ENCODE measurements at places on chromosomes 7 and 10.

- DNase-seq: no peak
Measured at GRCh38 chr10:36542493-36542892, 582.9 kb upstream of the ANKRD30A start.

GRCh38 chr10:45382591-45382990 lies 8.6 kb downstream of the ALOX5 start:
- no peak for DNase-seq

DNA sequence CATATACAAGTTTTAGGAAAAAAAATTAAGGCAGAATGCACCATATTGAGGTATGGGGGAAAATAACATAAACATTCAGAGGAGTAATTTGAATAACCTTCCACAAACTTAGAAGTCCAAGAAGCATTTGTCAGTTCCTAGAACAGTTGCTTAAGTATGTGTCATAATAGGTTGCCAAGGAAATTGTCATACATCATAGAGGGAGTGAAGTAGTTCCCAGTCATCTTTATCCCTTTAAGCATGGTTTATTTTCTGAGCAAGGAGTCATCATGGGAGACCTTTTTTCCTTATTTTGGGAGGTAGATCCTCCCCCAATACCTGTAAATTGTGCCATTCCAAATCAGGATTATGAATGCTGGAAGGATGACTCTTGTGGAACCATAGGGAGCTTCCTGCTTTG lies at the start of gene SSMEM1:
TSS of gene SSMEM1 (plus strand) at position 219 of the 400 bp plus-strand sequence. CDS start at position 270, 51 bp downstream.
- no peak for DNase-seq

DNA sequence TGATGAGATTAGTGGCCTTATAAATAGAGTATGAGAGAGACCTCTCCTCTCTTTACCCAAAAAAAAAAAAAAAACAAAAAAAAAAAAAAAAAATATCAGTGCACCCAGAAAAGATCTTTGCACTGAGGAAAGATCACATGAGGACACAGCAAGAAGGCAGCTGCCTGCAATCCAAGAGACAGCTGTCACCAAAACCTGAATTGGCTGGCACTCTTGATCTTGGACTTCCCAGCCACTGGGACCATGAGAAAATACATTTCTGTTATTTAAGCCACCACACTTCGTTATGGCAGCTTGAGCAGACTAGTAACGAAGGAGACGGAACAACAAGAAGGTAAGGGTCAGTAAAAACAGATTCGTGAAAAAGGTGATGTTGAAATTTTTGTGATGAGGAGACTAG lies 47.0 kb downstream of the TMEM106B start:
- DNase-seq: no peak

- no peak for DNase-seq
Measured at GRCh38 chr10:70034232-70034631, 18.4 kb upstream of the MACROH2A2 start.

DNA sequence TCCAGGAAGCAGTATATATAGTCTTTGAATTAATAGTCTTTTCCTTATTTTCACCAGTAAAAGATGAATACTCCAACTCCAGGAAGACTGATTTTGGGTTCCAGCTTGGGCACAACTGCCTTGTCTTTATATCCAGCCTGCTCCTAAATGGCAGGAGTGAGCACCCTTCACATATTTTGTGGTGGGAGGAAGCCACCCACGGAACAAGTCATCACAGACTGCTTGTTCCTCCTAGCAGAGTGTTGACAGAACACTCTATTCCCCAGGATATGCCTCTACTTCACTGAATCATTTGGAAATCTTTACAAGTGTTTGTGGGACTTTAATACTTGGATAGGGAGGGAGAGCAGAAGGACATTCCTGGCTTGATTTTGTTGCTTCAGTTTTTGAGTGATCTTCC lies 31.7 kb downstream of the ITPRID1 start:
- no peak for DNase-seq

- no peak for DNase-seq
Measured at GRCh38 chr7:46385662-46386309, 464.7 kb upstream of the IGFBP3 start.

DNA sequence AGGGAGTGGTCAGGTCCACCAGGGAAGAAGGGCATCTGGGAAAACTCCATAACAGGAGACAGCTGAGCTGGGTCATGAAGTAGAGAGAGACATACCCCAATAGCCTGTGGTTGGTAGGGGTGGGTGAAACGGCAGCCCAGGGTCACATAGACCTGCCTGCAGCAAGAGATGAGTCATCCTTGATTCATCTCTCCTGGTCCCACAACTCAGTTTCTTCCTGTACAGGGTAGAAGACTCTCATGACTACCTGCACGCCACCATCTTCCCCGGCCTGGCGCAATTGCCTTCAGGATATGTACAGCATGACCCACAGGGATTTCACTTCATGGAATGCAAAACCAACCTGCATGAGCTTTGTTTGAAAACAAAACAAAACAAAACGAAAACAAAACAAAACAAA lies 45.1 kb upstream of the ADAM12 start:
- no peak for DNase-seq

- DNase-seq: no peak
Measured at GRCh38 chr7:146208492-146208891, 91.9 kb downstream of the CNTNAP2 start.

- DNase-seq: no peak
Measured at GRCh38 chr7:1393421-1393820, 65.8 kb downstream of the MICALL2 start.

- no peak for DNase-seq
Measured at GRCh38 chr7:30754315-30754877, 2.5 kb downstream of the INMT start.

DNA sequence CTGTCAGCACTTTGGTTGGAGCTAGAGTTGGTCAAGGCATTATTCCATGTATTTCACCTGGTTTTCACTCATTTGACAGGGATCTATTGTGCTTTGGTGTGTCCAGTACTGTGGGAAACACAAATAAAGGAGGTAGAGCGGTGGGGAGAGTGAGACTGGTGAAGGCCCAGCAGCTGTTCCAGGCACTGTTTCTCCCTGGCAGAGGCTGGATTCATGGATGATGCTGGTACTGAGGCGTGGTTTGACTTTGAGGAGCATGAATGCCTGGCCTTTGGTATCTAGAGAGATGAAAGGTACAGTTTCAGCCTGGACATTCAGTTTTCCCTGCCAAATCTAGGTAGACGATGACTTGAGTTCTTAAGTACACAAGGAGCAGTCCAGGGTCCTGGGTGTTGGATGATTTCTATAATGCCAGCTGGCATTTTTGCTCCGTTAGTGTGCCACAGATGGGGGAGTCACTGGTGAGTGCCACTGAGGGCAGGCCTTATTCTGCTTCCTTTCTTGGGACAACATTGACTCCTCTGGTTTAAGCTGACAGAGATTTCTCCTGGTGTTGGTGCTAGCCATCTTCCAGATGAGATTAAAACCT lies 162.2 kb upstream of the BMPER start:
- no peak for DNase-seq

- peak; percentile 82 for DNase-seq
Measured at GRCh38 chr7:99374111-99375064, at the start of gene ARPC1B. TSS of gene ARPC1B (plus strand) at chr7:99374730. CDS start at chr7:99385715, 10,985 bp downstream.

GRCh38 chr10:74883428-74883827 lies 57.0 kb downstream of the KAT6B start:
- no peak for DNase-seq

DNA sequence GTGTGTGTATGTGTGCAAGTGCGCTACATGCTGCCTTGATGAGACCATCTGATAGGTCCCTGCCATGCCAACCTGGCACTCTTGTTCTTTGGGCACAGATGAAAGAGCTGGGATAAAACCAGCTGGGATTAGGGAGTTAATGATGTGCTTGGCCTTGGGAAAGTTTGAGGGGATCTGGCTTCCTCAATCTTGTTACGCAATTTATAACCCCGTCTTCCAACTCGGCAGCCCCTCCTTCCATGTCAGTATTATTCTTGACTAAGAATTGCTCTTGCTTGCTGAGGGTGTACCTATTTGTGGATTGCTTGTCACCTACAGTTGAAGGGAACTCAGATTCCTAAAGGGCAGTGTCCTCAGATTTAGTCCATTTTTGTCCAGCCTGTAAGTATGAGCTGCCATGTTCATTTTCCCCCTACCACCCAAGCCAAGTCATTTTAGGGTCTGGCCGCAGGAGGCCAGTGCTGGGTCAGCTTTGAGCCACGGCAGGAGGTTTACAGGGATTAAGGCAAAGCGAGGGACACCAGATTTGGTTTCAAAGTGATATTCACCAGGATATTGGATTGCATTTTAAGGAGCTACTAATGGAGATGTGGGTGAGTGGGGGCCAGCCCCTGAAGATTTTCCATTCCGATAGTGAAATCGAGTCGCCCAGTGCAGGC lies 34.1 kb upstream of the KCNMA1 start:
- DNase-seq: no peak

DNA sequence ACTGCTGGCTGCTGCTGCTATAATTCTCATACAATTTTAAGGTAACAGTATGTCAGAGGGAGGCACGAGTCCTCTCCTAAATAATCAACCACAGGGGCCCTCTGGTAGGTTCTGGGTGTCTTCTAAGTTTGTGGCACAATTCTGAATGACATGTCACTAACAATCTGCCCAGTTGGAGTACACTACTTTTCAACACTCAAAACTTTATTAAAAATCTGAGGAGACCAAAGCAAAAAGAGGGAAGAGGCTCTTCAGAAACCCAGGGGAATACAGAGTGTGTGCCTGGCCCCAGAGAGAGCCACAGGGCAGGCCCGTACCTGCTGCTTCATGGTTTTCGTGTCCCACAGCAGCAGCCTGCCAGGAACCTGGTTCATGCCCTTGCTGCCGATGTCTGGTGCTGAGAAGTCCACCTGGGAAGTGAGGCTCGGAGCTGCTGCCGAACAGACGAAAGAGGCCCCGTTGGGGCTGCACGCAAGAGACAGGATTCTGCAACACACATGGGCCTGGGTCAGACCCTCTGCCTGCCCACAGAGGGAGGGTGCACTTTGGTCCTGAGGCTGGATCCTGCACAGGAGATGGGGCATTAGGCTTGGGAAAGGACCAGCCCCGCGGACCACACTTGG lies 18.3 kb downstream of the WDR91 start:
- no peak for DNase-seq

GRCh38 chr10:102484021-102484420 lies 18.5 kb downstream of the ACTR1A start:
- no peak for DNase-seq

- DNase-seq: peak; percentile 41
Measured at GRCh38 chr7:16644636-16645592, 640 bp downstream of the ANKMY2 start.

DNA sequence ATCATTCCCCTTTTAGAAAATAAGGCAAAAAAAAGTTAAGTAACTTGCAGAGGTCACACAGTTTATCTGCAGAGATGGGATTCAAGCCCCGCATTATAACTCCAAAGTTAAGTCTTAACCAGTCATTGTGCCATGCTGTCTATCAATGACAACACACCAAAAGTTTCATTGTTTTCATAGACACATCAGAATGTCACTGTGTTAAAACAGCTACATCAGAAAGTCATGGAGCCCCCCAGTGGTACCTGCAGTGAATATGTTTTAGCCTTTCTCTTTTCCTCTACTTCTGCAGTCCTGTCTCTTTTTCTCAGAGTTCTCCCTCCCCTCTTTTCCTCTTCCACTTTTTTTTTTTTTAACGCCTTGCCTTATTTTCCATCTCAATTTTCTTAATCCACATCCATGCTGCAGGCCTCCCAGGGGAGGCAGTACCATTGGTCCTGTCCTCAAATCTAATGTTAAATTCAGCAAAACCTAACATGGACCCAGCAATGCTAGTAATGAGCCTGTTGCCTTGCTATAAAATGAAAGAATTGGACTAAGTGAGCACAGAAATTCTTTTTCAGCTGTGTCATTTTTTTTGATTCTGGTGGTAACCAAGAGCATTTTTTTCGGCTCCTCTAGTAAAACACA lies 3.8 kb upstream of the NRCAM start:
- no peak for DNase-seq

DNA sequence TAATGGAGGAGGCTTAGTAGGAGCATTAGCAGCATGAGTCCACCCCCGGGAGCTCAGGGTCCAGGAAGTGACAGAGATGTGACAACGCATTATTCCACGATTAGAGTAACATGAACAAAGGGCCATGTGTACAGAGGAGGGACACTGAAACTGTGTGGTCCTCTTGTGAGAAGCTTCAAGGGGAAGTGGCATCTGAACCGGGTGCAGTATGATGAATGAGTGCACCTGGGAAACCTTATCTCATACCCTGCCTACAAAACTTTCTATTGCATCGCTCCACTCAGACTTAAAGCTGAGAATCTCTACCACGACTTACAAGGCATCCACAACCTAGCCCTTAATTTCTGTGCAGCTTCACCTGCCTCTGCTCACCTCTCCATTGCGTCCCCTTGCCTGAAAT lies 115.3 kb upstream of the AMPH start:
- DNase-seq: no peak

DNA sequence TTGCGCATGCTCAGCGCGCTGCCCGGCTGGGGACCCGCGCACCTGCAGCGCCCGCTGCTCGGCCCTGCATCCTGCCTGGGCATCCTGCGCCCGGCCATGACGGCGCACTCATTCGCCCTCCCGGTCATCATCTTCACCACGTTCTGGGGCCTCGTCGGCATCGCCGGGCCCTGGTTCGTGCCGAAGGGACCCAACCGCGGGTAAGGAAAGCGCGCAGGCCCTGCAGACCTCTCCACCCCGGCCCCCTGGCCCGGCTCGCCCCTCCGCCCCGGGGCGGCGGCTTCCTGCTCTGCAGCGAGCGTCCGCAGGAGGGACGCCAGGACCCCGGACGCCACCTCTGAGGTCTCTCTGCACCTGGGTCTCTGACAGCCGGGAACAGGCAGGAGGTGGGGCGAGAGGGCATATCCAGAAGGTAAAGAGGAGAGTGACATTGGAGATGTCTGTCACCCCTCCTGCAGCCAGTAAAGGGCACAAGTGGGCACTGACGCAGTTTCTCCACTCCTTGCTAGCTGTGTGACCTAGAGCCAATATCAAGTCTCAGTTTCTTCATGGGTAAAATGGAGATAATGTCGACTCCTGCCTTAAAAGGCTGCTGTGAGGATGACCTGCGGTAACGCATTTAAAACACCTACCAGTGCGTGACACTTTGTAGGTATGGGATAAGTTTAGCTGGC lies 338 bp downstream of the ATP6V0E2 start:
- no peak for DNase-seq
